ENCODE measurements at places on chromosomes 4 and X.

GRCh38 chr4:38091636-38092035 lies 131.4 kb downstream of the PTTG2 start:
- no peak for DNase-seq

- peak; percentile 24 for DNase-seq
Observed at GRCh38 chrX:65528705-65529340, 5.8 kb downstream of the LAS1L start.

- no peak for DNase-seq
Observed at GRCh38 chrX:139532834-139533233, 2.3 kb downstream of the F9 start.

DNA sequence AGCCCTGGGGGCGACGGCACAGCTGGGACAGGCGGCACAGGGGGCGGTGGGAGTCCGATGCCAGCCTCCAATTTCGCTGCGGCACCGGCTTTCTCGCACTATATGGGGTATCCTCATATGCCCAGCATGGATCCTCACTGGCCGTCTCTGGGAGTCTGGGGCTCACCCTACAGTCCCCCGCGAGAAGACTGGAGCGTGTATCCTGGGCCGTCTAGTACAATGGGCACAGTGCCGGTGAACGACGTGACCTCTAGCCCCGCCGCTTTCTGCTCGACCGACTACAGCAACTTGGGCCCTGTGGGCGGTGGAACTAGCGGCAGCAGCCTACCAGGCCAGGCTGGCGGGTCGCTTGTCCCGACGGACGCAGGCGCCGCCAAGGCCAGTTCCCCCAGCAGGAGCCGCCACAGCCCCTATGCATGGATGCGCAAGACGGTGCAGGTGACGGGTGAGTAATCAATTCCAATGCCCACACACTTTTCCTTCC lies 500 bp downstream of the CDX4 start:
- no peak for DNase-seq

- DNase-seq = no peak
Observed at GRCh38 chrX:42804524-42804923, 26.6 kb upstream of the PPP1R2C start.

DNA sequence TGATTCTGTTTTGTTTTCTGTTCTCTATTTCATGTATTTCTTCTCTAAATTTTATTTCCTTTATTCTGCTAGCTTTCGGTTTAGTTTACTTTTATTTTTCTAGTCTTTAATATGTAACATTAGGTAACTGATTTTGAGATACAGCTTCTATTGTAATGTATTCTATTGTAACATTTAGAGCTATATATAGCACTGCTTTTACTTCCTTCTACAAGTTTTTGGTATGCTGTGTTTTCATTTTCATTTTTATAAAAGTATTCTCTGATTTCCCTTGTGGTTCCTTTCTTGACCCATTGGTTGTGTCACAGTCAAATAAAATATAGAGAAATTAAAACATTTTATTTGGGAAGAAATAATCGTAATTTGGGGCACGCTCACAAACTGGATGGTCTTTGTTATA lies 13.9 kb upstream of the CT47A1 start:
- no peak for DNase-seq

DNA sequence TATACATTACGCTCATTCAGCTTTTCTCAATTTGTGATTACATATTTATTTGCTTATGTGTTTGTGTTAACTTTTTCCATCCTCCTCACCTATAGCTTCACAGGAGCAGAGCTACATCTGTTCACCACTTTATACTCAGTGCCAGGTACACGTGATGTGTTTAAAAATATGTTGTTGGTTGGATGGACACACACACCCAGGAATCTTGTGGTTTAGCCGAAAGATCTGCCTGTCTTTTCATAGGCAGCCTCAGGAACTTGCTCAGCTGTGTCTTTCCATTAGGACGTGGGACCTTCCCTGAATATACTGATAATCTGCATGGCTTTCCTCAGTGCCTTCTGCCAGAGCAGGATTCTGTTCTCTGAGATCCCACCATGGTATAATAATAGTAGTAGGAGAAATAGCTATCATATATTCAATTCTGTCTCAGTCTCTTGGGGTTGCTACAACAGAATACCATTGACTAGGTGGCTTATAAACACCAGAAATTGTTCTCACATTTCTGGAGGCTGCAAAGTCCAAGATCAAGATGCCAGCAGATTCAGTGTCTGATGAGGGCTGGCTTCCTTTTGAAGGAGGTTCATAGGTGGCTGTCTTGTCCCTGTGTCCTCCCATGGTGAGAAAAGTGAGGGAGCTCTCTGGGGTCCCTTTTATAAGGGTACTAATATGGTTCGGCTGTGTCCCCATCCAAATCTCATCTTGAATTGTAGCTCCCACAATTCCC lies 50.0 kb upstream of the SOD3 start:
- DNase-seq = no peak

DNA sequence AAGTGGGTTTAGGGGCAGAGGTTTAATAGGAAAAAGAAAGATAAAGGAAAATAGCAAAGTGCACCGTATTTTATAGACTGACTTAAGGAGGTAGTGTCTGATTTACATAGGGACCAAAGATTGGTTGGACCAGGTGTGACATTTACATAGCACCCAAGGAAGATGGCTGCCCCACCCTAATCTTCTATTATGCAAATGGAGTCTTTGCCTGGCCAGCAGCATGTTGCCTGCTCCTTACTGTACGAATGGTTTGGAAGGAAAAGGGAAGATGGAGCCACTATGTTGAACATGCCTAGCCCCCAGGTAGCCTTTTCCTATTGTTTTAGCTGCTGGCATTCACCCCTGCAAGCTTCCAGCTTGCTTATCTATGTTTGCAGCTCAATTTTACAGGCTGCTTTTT lies 146.2 kb upstream of the PDE5A start:
- DNase-seq = no peak

All from activated CD8-positive, alpha-beta memory T cell treated with anti-CD3 and anti-CD28 coated beads for 4 hours (primary cell).